NCI-H1092 (cell line): ENCODE measurements at places on chromosomes 3 and 15.

DNA sequence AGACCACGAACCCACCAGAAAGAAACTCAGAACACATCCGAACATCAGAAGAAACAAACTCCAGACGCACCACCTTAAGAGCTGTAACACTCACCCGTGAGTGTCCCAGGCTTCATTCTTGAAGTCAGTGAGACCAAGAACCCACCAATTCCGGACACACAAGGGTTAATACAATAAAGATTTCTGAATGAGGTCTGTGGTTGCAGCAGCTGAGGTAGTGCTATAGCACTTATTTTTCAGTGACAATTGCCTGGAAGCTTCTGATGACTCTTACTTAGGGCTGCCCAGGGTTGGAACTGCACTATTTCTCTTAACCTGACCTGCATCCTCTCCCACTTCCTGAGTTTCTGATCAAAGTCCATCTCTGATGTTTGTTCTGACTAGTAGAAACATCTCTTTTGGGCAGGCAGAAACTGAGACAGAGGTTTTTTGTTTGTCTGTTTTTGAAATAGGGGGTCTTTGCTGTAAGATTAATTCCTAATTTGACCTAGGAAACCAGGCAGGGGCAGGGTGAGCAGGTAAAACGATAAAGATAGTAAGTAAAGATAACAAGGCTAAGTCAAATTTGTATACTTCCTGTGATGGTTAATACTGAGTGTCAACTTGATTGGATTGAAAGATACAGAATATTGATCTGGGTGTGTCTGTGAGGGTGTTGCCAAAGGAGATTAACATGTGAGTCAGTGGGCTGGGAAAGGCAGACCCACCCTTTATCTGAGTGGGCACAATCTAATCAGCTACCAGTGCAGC, 169.1 kb downstream of the GAP43 start:
- DNase-seq: no peak

DNA sequence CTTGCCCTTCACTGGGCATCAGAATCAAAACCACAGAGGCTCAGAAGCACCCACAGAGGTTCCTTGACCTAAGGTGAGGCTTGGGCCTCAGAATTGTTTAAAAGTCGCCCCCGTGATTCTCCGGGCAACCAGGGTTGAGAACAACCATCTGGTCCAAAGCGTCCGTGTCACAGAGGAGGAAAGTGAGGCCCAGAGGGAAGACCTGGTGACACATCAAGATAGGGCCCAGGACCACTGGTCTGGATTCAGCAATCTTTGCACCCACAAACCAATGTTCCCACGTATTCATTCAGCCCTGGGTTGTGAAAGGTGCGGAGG, 272.6 kb downstream of the UACA start:
- no peak for DNase-seq

GRCh38 chr3:86993704-86994103, 2.8 kb upstream of the VGLL3 start:
- DNase-seq: no peak

DNA sequence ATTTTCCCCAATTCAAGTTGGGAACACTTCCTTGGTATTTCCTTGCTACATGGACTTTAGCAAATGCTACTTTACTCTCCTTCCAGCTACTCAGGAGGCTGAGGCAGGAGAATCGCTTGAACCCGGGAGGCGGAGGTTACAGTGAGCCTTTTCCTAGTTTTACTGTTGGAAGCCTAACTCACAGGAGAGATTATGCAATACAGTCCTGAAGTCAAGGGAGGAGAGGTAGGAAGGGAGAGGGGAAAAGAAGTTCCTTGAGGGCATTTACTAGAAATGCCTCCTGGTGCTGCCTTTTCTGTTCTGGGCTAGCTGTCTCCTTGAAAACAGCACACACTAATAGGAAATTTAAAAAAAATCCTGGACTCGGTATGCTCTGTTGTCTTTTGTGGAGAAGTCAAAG, 6.2 kb downstream of the HHLA2 start:
- no peak for DNase-seq

- DNase-seq: no peak
Observed at GRCh38 chr3:61869371-61869770, 308.0 kb downstream of the PTPRG start.
